NCI-H1092 (cell line): ENCODE measurements at places on chromosomes 7 and 10.

GRCh38 chr10:4239186-4239585, 454.2 kb upstream of the KLF6 start:
- no peak for DNase-seq

- DNase-seq = no peak
These were observed 21.8 kb upstream of the SH2D4B start for GRCh38 chr10:80515941-80516340.

DNA sequence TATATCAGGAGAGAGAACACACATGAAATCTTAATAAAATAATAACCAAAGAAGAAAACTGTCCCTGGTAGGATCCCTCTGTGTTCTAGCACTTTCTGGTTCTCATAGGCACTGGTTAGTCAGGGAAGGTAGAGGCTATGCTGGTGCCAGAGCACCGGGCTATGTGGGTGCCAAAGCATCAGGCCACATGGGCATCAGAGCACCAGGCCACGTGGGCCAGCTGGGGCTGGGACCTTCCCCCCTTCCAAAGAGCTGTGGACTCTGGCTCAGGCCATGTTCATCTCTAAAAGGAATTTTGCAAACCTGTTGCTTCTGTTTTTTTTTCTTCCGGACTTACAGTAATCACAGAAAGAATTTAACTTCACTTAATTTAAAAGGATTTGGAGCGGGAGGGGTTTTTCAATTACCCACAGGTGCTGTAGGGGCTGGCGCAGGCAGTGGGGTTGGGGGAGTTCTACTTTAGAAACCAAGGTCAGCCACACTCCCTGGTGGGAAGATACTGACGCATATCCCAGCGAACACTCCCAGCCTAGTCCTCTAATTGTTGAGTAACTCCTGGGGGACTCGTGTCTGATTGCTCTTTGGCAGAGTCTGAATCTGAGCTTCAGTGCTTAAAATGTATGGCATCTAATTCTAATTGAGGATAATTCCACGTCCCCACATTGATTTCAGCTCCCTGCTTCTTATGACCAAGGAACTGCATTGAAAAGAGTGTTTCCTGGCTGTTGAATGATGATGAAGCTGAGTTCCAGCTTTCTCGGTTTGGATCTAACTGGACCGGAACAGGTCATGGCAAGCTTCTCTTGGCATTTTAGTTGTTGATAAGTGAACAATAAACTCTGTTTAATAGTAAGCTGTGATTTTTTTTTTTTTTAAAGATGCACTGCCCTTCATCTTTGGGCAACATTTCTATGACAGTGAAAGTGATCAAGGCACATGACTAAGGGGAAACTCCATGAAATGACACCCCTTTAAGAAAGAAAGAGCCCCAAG, 110.7 kb upstream of the FZD8 start:
- no peak for DNase-seq

- no peak for DNase-seq
These were observed 1382.6 kb downstream of the GATA3 start for GRCh38 chr10:9437131-9437530.

DNA sequence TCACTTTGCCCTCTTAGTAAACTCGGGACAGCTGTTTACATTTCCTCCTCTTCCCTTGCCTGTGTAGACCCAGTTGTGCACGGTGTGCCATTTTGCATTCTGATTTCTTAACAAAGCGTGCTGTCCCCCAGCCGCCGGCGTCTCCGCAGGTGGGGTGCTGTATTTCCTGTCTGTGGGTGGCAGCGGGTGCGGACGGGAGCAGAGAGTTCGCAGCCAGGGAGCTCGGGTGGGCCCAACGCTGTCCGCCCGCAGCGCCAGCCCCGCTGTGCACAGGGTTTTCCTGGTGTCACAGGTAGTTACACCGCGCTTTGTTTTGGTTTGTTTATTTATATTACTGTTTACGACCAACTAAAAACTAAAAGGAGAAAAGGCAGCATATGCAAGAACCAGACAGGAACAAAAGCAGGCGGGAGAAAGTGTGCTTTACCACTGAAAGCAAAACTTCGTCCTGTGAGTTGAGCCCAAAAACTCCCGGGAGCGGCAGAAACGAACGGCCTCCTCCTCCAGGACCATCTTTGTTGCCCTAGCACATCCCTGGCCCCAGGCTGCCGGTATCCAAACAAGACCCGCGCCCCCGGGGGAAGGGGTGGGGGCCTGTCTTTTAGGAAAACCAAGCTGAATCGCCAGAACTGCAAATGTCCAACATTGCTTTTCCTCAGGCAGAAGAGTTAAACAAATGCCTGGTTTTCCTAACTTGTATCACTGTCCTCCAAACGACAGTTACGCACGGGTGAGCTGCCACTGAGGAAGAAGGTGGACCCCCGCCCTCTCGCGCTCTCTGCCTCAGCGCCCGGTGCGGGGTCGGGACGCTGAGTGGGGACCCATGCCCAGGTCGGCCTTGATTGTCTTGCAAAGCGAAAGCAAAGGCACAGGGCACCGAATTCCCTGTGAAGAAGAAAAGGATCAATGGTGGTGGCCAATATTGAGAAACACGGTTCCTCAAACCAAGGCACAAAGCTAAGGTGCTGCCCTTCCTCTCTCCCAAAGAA, 45.9 kb upstream of the DRGX start:
- no peak for DNase-seq
